MCF 10A (cell line): ENCODE measurements at places on chromosomes 3 and 15.

DNA sequence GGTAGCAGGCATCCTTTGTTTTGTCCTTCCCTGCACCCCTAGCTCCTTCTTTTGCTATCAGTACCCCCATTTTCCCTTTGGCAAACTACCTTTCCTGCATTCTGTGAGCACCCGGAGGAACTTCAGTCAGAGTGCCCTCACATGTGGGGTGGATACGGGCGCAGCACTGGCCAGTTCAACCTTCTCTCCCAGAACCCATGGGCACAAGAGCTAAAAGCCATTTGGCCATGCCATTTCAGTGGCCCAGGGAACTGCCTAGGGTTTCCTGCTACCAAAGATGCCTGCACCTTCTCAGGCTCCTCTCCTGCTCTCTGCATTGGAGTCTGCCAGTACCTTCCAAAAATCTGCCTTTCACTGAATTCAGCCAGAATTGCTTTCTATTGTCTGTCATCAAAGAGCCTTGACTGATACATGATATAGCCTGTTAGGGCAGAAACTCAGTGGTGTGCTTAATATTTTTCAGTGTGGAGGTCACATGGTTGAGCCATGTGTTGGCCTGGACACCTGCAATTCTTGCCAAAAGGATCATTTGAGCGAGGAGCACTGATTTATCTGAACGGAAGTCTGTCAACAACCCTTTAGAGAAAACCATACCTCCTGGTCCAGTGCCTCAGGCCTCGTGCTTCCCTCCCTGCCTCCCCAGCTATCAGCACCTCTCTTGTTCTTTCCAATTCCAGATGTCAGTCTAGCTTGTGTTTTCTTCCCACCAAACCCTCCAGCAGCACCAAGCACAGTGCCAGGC lies 27.0 kb upstream of the HHATL start:
- no peak for DNase-seq

DNA sequence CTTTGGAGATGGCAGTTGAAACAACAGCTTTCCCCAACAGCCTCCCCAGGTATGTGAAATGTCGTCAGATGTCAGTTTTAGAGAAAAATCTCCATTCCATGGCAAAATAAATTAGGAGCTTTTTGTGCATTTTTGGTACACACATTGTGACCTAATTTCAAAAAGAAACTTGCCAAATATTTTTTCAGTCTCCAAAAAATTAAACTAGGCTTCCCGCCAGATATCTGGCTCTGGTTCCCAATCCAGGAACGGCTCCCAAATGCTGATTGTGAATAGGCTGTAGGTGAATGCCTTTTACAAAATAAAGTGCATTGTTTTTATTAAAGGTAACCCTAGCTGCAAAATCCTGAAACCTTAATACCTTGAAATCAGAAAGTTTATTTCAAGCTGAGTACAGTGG lies 10.9 kb downstream of the KCNAB1 start:
- no peak for DNase-seq

DNA sequence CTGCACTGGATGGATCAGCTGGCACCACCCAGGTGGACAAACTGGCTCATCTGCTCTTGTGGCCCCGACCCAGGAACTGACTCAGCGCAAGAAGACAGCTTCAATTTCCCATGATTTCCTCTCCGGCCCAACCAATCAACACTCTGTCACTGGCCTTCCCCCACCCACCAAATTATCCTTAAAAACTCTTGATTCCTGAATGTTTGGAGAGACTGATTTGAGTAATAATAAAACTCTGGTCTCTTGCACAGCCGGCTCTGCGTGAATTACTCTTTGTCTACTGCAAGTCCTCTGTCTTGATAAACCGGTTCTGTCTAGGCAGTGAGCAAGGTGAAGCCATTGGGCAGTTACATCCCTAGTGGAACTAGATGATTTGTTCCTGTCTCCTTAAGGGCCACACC lies 16.1 kb downstream of the BDH1 start:
- no peak for DNase-seq

DNA sequence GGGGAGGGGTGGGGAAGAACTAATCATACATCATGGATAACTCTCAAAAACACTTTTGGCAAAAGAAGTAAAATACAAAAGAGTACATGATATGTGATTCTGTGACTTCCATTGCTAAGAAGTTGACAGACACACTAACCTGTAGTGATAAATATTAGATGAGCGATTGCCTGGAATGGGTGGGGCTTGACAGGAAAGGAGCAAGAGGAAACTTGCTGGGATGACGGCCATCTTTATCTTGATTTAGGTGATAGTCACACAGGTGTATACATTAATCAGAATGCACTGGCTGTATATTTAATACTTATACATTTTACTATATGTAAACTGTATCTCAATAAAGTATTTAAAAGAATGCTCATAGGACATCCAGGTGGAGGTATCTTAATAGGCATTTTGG lies 13.1 kb downstream of the PARL start:
- DNase-seq, result no peak

GRCh38 chr3:192253138-192253887 lies 474.0 kb downstream of the FGF12 start:
- no peak for DNase-seq

- no peak for DNase-seq
Observed at GRCh38 chr3:85495602-85496001, 536.8 kb downstream of the CADM2 start.

- no peak for DNase-seq
Observed at GRCh38 chr15:58247855-58248842, 110.0 kb downstream of the AQP9 start.

DNA sequence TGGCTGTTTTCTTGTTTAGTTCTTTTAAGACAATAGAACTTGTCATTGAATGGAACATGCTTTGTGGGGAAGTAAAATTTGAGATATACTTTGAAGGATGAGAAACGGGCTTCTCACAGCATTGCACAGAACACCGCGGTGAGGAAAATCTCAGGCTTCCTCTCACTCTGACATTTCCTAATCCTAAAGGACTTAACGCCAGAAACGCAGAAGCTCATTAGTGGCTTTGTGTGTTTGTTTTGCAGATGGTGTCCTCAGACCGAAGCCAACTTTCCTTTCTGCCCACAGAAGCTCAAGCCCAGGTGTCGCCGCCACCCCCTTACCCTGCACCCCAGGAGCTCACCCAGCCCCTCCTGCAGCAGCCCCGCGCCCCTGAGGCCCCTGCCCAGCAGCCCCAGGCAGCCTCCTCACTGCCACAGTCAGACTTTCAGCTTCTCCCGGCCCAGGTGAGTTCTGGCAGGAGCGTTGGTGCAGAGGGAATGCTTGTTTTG lies 78.9 kb upstream of the BLM start:
- no peak for DNase-seq
